Stimulated activated CD8-positive, alpha-beta memory T cell treated with anti-CD3 and anti-CD28 coated beads, Interleukin-4, amount 100 ng/mL, for 4 hours (primary cell): ENCODE measurements at places on chromosomes 5 and 9.

DNA sequence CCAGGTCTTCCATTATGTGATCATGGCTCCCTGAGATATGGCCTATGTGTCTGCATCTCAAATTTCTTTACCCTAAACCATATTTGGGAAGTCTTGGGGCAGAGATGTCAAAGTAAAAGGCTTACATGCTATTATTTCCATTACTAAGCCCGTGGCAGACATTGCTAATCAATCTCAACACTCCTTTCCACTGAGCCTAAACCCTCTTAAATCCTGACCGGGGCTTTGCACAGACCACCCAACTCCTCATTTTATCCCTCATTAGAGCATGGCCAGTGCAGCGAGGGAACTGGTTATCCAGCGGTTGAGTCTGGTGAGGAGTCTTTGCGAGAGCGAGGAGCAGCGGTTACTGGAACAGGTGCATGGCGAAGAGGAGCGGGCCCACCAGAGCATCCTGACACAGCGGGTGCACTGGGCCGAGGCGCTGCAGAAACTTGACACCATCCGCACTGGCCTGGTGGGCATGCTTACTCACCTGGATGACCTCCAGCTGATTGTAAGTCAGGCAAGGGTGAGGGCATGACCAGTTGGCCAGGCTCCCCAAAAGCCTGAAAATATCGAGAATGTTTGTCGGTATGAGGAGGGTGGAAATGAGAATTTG lies 11.0 kb downstream of the BSPRY start:
- no peak for DNase-seq

DNA sequence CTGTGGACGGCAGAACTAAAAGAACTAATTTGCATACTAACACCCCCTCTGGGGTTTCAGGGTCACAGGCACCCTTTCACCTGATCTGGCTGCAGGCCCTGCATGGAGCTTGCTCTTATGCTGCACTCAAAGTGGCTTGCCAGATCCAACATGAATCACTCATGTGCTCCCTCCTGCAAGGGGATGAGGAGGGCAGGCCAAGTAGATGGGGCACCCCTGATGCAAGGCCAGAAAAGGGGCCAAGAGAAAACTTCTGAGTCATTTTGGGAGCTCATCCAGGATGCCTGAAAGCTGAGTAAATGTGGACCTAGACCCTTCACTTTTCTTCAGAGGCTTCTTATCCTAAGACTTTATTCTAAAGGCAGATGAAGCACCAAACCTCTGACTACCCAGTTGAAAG lies 558.5 kb upstream of the PTGER4 start:
- DNase-seq: no peak

GRCh38 chr5:8615142-8615858 lies 746.4 kb downstream of the MTRR start:
- DNase-seq: no peak

DNA sequence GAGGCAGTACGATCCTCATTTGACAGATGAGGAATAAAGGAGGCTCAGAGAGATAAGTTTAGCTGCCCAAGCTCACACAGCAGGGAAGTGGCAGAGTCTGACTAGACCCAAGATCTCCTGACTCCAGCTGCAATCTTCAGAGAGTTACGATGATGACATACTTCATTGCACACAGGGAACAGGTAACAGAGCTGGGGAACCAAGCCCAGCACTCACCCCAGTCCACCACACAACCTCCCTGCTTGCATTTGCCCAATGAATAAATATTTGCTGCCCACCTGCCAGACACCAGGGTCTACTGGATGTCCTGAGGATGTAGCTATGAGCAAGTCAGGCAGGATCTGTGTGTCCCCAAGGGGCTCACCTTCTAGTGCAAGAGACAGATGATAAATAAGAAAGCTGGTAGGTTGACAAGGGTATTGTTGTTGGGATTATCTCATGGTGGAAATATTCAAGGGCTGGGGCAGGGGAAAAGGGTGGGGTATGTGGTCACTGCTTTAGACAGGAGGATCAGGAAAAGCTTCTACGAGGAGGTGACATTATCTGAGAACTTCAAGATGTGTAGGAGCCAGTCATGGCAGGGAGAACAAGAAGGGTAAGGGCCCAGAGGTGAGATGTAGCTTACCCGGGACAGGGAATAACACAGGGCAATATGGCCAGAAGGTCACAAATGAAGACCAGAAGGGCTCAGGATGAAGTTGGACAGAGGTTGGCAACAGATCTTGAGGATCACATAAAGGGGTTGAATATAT lies 28.6 kb upstream of the CPEB4 start:
- DNase-seq: no peak

DNA sequence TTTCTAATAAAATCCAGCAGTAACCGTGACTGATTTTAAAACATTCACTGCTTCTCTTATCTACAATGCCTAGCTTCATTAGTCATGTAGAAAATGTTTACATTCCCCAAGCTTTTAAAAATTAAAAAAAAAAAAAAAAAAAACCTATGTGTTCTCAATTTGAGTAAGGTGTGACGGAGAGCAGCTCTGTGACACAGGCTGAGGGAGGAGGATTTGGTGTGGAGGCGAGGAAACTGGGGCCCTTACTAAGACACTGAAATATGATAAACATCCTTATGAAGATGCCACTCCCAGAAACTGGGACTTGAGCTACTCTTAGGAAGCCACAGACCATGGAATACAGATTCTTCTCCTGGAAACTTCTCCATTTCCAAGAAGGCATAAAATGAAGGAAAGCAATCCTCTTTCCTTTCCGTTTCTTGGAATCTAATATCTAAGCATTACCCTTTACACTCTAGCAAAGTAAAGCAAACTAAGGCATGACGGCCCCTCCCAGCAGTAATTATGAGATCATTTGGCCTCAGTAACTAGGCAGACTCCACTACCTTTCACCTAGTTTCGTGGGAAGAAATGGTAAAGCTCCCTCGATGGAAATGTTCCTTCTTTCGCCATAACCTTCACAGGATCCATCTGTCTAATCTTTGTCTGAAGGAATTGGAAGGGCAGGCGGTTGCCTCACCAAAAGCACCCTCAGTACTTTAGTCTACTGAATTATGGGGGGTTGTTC lies 23.5 kb downstream of the GRAMD2B start:
- DNase-seq: no peak

GRCh38 chr9:32928912-32929311 lies 72.5 kb downstream of the APTX start:
- no peak for DNase-seq

DNA sequence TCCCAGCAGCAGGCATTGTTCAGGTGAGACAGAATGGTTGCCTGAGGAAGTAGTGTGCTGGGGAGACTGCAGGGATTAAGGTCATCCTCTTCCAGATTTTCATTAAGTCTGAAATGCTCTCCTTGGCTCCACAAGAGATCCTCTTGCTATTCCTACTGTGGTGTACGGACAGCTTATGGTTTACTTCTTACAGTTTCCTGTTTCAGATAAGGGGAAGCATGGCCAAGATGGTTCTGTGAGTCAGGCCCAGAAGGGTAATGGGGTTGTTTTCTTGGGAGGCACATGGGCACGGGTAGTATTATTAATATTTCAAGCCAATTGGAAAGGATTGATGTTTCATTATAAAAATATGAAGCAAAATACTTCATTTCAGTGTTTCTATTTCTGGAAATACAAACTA lies 42.9 kb downstream of the GLRX start:
- no peak for DNase-seq

GRCh38 chr5:2891781-2892180 lies 140.3 kb upstream of the IRX2 start:
- DNase-seq: no peak

DNA sequence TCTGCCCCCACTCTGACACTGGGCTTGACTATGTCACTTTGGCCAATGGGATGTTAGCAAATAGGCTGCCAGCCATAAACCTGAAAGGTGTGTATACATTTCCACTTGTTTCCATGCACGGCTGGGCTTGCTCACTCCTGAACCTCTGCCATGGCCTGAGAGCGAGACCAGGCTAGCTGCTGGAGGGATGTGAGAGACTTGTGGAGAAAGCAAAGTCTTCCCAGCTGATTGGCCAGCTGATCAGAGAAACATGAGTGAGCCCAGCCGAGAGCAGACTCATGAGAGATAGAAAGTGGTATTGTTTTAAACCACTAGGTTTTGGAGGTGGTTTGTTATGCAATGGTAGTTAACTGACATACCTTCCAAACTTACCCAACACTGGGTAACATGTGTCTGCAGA lies 13.9 kb downstream of the FAM193B start:
- no peak for DNase-seq

- no peak for DNase-seq
Observed at GRCh38 chr5:111848476-111848875, 91.5 kb upstream of the NREP start.

DNA sequence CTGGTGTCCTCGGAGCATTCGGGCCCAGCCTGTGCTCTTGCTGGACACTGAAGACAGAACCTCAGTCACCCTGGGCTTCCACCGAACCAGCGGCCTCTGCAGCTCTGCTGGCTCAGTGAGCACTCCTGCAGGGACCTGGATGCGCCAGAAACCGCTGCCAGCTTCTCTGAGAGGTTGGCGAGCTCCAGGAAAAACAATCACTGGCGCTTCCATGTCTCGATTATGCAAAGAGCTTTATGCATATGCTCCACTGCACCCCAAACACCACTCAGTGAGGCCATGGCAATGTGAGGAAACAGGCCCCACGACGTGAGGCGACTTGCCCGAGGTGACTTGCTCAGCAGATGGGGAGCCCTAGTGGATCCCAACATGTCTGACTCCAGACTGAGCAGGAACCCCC lies 11.0 kb downstream of the PRDM12 start:
- DNase-seq: no peak

GRCh38 chr9:136326061-136326760 lies 1.1 kb upstream of the GPSM1 start:
- DNase-seq: no peak

DNA sequence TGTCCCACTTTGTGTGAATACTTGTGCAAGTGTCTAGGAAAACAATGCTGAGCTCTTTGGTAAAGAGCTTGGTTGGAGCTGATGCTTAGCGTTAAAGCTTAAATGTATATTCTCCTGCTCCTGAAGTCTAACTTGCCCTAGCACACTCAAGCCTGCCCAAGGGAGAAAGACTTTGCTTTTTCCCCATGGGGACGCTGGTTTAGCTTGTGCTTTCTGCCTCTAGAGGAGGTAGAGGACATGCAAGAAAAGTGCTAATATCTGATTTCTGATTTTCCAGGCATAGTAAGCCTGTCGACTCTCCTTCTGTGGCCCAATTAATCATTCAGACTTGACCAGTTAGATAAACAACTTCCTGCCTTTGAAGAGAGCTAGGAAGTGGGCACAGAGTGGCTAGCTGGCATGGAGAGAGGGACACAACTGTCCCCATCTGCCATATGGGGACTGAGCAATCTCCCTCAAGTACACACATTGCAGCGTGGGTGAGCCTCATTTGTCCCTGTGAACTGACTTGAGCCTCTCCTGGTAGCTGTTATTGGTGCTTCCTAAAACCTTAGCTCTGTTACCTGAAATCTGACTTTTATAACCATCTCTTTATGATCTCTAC lies 348.4 kb downstream of the BRINP1 start:
- no peak for DNase-seq

DNA sequence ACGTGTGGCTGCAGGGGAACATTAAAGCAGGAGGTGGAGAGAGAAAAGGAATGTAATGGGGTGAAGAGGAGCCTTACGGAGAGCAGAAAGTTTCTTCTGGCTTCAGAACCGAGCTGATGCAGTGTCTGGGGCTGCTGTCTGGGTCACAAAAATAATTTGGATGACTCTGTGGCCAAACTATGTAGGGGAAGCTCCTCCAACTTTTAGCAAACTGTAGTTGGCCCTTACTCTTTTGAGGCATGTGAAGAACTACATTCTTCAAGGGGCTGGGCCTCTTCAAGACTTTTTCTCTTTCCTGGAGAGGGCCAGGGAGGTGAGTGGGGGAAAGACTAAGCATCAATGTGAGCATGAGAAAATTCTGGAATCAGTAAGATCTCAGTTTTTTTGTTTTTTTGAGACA lies 31.9 kb upstream of the SPARC start:
- DNase-seq: no peak

DNA sequence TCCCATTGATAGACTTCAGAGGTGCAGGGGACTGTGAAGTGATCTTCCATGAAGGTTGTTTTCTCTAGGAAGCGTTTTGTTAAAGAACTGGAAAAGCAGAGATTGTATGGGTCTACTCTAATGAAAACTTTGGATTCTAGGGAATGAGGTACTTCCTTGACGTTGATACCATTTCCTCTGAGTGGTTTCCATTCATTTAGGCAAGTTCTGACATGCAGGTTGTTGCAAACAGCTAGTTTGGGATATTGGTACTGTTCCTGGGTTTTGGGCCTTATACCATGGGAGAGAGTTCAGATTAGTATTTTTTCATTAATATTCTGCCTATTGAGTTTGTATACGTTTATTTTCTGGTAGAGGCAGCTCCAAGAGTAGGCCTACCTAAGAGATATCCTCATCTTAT lies 25.7 kb downstream of the SMARCA2 start:
- DNase-seq: no peak

DNA sequence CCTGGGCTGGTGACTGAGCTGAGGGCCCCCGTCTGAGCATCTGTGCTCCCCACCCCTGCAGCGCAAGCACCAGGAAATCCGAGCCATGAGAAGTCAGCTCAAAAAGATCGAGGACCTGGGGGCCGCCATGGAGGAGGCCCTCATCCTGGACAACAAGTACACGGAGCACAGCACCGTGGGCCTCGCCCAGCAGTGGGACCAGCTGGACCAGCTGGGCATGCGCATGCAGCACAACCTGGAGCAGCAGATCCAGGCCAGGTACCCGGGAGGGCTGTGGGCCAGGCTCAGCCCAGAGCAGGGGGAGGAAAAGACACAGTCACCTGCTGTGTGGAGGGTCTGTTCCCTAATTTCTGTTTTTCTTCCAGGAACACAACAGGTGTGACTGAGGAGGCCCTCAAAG lies 24.6 kb downstream of the DYNC2I2 start:
- DNase-seq: no peak

DNA sequence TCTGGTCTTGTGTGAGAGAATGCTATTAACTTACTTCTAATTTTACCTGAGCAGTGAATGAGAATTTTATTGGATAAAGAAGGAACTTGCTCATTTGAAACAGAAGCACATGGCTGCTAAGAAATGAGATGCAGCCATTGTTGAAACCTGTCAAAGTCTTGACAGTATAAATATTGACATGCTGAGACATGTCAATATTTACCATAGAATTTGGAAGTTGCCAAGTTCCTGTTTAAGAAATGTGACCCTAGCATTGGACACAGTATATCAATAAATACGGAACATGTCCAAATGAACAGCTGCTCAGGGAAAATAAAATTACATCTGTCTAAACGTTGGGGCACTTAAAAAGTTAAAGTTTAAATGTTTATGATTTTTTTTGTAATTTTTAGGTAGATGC lies 7.8 kb downstream of the XRCC4 start:
- no peak for DNase-seq

DNA sequence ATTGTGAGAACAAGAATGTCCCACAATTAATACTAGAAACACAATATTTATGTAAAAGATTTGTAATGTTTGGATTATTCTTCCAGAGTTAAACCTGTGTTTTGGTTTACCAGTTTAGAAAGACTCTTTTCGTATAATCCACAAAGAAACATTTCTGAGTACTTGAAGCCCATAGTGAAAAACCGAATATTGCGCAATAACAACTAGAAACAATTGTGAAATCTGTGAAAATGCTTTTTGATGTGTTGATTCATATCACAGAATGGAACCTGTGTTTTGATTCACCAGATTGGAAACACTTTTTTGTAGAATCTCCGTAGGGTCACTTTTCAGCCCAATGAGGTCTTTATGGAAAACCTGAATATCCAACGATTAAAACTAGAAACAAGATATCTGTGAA lies 386.2 kb downstream of the PRDM9 start:
- DNase-seq: no peak
